Thoracic aorta (tissue), 2 donors: ENCODE measurements at places on chromosomes 11 and 22.

GRCh38 chr22:48534395-48534958 lies 1293.2 kb downstream of the BRD1 start:
- H3K27me3 ChIP-seq, result no peaks in the 10 kb centered on the region
- DNase-seq, result no peak
- no peak overlapping the region for H3K4me3 ChIP-seq
- H3K27ac ChIP-seq, result no peak overlapping the region
- H3K36me3 ChIP-seq, result no peaks in the 10 kb centered on the region

DNA sequence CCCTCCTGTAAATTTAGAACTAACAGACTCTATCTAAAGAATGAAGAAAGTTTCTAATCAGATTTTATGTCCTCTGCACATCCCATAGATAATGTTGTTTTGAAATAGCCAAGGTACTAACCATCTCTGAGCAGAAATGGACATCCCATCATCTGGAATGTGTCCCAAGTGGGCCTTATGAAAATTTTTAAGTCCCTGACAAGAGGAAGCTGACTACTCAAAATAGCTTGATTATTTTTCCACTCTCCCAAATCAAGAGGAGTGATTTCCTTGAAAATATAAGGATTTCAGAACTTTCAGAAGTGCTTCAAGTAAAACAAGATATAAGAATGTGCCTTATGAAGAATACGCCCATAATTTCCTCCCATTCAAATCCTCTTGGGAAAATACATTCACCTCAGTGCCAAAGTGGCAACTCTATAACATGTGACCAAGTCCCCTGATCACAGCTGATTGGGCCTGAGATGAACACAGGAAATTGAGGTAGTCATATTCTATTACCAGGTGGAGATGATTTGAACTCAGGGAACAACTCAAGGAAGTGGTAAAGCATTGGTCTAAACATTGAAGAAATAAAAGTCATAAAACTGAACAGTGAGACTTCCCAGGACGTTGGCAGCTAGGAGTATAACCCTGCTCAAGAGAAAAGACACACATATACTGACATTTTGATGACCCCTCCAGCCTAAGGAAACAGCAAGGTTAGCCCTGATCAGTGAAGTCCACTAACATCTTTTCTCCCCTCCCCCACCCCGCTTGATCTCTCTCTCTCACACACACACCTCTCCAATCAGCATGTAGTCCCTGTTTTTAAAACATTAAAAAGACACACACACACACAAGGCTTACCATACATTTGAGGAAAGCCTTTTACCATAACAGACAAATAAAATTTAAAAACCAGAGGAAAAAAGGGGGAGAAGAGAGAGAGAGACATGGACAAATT lies 70.8 kb upstream of the TEAD1 start:
- no peak for DNase-seq
- H3K4me1 ChIP-seq, result no peaks in the 10 kb centered on the region
- no peak overlapping the region for H3K4me3 ChIP-seq
- no peaks in the 10 kb centered on the region for H3K36me3 ChIP-seq

GRCh38 chr22:21985214-21985613 lies 2.6 kb upstream of the TOP3B start:
- H3K36me3 ChIP-seq, result no peaks in the 10 kb centered on the region
- H3K4me3 ChIP-seq, result no peak overlapping the region
- DNase-seq, result no peak
- peaks cover 12% of the 10 kb centered on the region for H3K4me1 ChIP-seq

DNA sequence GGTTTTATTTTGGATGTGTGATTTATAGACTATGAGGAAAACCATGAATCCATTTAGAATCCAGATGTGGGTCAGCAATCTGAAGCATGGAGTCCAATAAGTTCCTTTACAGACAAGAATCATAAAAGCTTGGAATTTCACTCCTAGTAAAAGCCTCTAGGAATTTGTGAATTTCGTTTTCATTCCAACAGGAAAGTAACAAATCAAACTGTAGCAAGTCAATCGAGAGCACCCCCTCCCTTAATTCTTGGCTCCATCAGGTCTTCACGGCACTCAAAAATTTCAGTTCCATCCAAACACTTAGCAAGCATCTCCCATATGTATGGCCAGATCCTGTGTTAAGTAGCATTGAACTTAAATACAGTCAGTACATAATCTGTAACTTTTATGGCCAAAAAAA lies 143.6 kb upstream of the POU2AF2 start:
- H3K4me3 ChIP-seq, result no peak overlapping the region
- H3K36me3 ChIP-seq, result no peaks in the 10 kb centered on the region
- DNase-seq, result no peak

GRCh38 chr11:36352922-36353321 lies 56.8 kb downstream of the PRR5L start:
- no peak overlapping the region for H3K27ac ChIP-seq
- no peaks in the 10 kb centered on the region for H3K4me1 ChIP-seq
- no peaks in the 10 kb centered on the region for H3K27me3 ChIP-seq
- H3K36me3 ChIP-seq, result no peaks in the 10 kb centered on the region
- no peak overlapping the region for H3K4me3 ChIP-seq
- DNase-seq, result no peak

DNA sequence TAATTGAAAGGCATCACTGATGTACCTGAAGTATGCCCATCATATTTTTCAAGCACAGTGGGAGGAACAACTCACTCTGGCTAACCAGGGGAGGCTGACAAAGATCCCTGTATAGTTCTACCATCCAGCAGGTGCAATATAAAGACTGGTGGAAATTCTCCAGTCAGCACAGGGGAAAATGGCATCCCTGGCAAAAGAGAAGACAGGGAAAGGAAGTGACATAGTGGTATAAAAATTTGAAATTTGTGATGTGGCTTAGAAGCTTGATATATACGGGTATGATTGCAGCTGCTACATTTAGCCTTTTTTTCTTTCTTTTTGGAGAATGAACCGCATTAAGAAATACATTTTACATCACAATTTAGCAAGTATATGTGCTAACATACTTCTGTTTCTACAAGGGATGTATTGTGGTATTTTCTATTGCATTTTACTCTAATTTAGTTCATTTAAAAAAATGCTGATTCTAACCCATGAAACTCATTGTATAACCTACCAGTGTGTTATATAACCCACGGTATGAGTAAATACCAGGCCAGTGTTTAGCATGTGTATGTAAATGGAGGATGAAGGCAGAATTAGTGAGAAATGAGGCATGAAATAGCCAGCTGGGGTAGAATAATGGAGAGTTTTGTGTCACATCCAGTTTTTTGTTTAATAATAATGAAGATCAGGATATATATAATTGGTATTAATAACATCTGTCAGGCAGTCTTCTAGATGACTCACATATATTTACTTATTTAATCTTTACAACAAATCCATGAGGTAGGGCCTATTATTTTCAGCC lies 186.1 kb downstream of the ARHGAP42 start:
- H3K4me3 ChIP-seq, result no peak overlapping the region
- H3K27me3 ChIP-seq, result no peaks in the 10 kb centered on the region
- no peak for DNase-seq
- H3K4me1 ChIP-seq, result no peaks in the 10 kb centered on the region
- no peak overlapping the region for H3K27ac ChIP-seq

DNA sequence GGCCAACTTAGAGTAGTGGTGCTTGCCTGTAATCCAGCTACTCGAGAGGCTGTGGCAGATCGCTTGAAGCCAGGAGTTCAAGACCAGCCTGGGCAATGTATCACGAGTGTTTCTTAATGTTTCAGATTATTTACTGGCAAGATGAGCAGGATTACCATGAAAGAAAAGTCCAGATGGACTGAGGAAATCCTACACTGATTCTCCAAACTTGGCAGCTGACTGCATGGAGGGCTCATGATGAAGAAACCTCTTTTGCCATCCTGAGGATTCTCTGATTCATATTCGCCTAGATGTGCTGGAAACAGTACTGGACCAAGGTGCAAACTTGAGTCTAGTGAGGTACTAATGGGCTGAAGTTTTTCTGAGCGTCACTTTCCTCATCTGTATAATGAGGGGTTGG lies 2.8 kb upstream of the SIDT2 start:
- H3K4me3 ChIP-seq, result no peak overlapping the region
- H3K27ac ChIP-seq, result no peak overlapping the region
- no peaks in the 10 kb centered on the region for H3K36me3 ChIP-seq
- H3K4me1 ChIP-seq, result peaks cover 27% of the 10 kb centered on the region
- no peak for DNase-seq

DNA sequence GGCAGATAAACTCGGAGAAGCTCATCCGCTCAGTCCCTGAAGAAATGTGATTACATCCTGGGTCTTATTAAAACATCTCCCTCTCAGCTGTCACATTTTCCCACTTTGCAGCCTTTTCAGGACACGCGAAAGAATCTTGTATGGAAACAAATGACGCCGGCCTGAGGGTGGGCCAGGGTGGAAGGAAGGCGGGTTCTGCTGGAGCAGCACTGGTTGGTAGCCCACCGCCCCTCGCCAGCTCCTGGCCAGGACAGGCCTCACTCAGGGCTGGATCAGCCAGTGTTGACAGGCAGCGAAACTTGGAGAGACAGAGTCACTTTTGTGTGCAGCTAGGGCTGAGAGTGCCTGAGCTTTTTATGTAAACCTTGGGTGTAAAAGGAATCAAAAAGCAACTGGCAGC lies 371.8 kb downstream of the TBC1D22A start:
- no peaks in the 10 kb centered on the region for H3K4me1 ChIP-seq
- H3K27ac ChIP-seq, result no peak overlapping the region
- H3K4me3 ChIP-seq, result no peak overlapping the region
- H3K27me3 ChIP-seq, result no peaks in the 10 kb centered on the region
- H3K36me3 ChIP-seq, result no peaks in the 10 kb centered on the region
- no peak for DNase-seq

GRCh38 chr11:81707881-81708280 lies 1025.8 kb downstream of the FAM181B start:
- no peaks in the 10 kb centered on the region for H3K36me3 ChIP-seq
- DNase-seq, result no peak
- no peak overlapping the region for H3K4me3 ChIP-seq
- no peak overlapping the region for H3K27ac ChIP-seq
- no peaks in the 10 kb centered on the region for H3K4me1 ChIP-seq

- H3K4me1 ChIP-seq, result no peaks in the 10 kb centered on the region
- no peaks in the 10 kb centered on the region for H3K27me3 ChIP-seq
- DNase-seq, result no peak
- no peak overlapping the region for H3K27ac ChIP-seq
- no peak overlapping the region for H3K4me3 ChIP-seq
Measured at GRCh38 chr22:38853196-38853651, 9.4 kb upstream of the NPTXR start.

GRCh38 chr11:10117709-10118351 lies 176.2 kb downstream of the SBF2 start:
- no peaks in the 10 kb centered on the region for H3K27me3 ChIP-seq
- H3K36me3 ChIP-seq, result no peaks in the 10 kb centered on the region
- no peak overlapping the region for H3K4me3 ChIP-seq

GRCh38 chr11:2213890-2214526 lies 42.4 kb upstream of the TH start:
- no peak for DNase-seq
- H3K36me3 ChIP-seq, result no peaks in the 10 kb centered on the region
- H3K4me1 ChIP-seq, result no peaks in the 10 kb centered on the region
- no peak overlapping the region for H3K27ac ChIP-seq
- H3K27me3 ChIP-seq, result no peaks in the 10 kb centered on the region

GRCh38 chr11:44427432-44427831 lies 117.5 kb upstream of the ALX4 start:
- H3K27me3 ChIP-seq, result no peaks in the 10 kb centered on the region
- H3K4me1 ChIP-seq, result no peaks in the 10 kb centered on the region
- no peak overlapping the region for H3K4me3 ChIP-seq

DNA sequence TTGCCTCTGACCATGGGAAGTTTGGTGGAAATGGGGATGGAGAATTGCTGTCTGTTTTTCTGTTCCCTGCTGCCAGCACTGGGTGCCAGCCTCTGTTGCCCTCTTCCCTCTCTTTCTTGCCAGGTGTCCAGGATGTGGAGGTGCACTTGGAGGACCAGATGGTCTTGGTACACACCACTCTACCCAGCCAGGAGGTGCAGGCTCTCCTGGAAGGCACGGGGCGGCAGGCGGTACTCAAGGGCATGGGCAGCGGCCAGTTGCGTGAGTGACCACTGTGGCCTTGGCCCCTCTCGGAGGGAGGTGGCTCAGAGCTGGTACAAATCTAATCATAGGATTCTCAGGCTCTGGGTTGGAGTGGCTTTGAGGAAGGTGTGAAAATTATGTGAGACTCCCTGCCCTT lies 6.0 kb downstream of the CCS start:
- H3K27me3 ChIP-seq, result no peaks in the 10 kb centered on the region
- no peak overlapping the region for H3K27ac ChIP-seq
- H3K4me1 ChIP-seq, result peaks cover 58% of the 10 kb centered on the region
- peaks cover 7% of the 10 kb centered on the region for H3K36me3 ChIP-seq

DNA sequence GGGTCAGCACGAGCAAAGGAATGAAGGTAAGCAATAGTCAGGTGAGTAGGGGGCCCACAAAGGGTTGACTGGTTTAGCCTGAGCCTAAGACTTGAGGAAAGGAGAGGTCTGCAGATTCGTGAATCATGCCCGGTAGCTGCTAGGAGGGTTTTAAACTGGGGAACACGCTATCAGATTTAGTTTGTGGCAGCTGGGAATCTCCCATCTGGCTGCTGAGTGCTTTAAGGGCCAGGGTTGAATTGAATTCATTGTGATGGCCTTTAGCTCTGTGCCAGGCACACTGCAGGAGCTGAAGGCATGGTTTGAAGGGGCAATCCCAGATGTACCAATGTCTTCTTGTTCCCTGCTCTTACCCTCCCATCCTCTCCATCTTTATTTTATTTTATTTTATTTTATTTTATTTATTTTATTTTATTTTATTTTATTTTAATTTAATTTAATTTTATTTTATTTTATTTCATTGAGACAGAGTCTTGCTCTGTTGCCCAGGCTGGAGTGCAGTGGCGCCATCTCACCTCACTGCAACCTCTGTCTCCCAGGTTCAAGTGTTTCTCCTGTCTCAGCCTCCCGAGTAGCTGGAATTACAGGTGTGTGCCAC lies 1.9 kb upstream of the NECTIN1 start:
- H3K27me3 ChIP-seq, result no peaks in the 10 kb centered on the region
- H3K36me3 ChIP-seq, result no peaks in the 10 kb centered on the region
- H3K27ac ChIP-seq, result no peak overlapping the region
- H3K4me1 ChIP-seq, result peaks cover 12% of the 10 kb centered on the region
- no peak overlapping the region for H3K4me3 ChIP-seq
